ENCODE measurements at places on chromosomes 6 and 20.

- no peak for DNase-seq
Observed at GRCh38 chr6:137800762-137801161, 66.3 kb upstream of the TNFAIP3 start.

- DNase-seq = no peak
Observed at GRCh38 chr6:125562156-125562555, 187.3 kb upstream of the HEY2 start.

DNA sequence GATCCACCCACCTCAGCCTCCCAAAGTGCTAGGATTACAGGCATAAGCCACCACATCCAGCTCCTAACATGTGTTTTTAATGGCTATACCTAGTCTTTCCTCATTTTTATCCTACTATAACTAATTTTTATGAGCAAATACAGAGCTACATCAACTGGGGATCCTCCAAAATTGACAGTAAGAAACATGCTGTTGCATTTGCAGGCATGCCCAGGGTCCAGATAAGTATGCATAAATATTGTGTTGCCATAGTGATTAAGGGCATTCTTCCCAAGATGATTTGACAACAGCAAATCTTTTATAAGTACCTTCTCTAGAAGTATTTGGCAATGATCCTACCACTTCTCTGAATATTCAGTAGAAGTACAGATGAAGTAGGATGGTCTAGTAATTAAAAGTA, 41.9 kb upstream of the MOXD1 start:
- DNase-seq = no peak

DNA sequence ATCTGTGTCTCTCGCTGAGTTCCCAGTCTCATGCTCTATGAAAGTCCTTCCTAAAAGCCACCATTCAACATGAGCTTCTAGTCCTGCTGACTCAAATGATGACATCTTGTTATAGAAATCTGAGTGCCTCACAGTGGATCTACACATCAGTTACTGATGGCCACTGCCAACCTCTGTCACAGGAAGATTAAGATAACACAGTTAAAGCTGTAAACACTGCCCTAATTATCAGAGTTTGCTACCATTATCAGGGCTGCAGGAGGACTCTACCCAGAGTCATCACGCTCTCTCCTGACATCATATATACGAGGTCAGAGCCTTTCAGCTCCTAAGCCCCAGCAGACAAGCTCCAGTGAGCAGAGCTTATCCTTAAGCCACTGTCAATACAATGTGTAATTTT, 63.2 kb downstream of the HIVEP2 start:
- no peak for DNase-seq

- no peak for DNase-seq
Observed at GRCh38 chr6:26754212-26754611, 94.7 kb upstream of the ZNF322 start.

Data from body of pancreas (tissue), 4 donors.